Foreskin melanocyte (primary cell): ENCODE measurements at places on chromosomes 5 and 9.

DNA sequence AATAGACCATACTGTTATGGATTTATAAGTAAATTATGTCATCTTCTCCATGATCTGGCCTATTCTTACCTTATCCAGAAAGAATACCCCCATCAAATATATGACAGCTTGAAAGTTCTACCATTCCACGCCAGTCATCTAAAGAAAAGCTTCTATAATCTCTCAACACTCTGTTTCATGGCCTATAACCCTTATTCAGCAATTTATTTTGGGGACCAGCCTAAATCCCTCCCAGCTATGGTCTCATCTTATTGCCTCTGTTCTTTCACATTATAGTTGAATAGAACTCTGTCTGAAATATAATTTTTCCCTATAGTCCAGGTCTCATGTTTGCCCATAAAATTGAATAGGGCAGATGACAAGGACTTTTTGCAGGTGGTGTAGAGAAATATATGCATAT, 2387.6 kb upstream of the WWC1 start:
- DNase-seq: no peak

- DNase-seq: no peak
These were observed 7.5 kb downstream of the KIAA1958 start for GRCh38 chr9:112494153-112494552.

DNA sequence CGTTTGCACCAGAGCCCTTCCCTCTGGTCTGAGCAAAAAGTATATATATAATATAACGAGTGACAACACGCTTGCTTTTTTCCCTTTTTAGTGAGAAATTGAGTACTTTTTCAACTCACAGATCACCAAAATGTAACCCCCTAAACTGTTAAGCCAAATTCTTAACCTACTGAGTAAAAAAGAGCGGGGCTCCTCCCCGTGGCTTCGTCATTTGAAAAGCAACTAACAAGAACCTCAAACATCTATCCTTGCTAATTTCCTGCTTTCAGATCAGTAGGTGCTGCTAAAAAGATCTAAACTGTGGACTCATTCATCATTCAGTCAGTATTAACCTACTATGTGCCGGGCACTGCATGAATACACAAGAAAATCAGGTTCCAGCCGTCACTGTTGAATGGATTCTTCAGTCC, 1.0 kb upstream of the PTBP3 start:
- DNase-seq: no peak

- DNase-seq: no peak
These were observed 792.9 kb downstream of the EFNA5 start for GRCh38 chr5:106877881-106878280.

DNA sequence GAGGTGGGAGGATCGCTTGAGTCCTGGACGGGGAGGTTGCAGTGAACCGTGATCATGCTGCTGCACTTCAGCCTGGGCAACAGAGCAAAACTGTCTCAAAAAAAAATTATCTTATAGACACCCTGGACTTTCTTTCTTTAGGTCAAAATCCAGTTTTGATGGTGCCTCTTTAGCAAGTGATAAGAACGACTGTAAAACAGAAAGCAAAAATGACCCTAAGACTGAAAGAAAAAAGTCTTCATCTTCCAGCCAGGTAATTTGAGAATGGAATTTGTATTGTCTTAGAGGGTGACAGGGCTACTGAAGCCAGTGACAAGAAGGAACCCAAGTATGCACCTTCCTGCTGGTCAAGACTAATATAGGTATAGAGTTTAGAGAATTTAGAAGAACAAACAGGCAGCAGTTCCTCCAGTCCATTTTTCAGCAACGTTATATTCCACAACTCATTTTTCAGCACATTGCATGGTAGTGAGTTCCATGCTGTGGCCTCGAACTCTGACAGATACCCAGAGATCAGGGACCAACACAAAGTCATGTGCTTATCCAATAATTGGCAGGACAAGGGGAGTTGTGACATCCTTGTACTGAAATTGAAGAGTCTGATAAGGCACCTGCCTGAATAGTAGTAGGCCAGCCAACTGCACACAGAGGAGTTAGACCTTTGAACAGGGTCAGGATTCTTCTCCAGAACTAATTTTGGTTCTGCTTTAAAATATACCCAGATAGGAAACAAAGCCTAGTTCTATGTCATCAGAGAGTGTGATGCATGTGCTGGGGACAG, 46.5 kb downstream of the GRAMD2B start:
- no peak for DNase-seq

DNA sequence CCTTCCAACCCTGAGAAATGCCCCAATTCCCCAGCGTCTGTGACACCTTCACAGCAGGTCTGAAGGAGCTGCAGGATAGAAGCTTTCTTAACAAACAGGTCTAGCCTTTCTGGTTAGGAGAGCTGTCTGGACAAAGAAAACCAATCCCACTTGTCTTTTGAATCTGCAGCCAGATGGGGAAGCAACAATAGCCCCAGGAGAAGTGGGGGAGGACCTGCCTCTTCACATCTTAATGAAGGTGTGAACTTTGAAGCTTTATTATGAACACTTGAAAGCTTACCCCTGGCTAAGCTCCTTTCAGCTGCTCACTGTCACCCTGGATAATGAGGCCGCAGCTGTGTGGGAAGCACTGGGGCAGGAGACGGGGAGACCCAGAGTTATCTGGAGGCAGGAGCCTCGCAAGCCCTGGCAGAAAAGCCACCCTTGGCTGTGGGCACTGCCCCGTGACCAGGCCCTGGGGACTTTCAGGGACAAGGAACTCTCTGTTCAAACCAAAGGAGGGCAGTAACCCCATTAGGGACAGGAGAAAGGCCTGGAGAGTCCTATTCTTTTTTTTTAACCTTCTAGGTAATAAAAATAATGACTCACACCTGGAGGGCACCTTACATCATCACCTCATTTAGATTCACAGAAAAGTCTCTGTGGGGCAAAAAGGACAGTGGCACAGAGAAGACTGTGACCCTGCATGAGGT, 151.8 kb upstream of the RAD23B start:
- no peak for DNase-seq

DNA sequence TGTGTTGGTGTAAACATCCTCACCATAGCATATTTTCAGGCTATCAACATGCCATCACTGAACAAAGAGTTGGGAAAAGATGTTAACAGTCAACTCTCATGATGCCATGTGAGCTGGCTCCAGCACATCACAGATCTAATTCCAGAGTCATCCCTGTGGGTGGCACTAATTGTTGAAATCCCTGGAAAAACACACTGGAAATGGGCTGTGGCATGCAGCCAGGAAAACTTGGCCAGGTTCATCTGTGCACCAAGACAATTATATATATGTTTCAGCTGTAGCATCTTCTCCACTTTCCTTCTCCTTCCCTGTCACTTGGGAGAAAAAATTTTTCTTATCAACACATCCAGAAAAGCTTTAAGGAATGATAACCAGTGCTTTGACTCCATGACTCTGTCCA, 313.7 kb downstream of the TRIM32 start:
- no peak for DNase-seq

DNA sequence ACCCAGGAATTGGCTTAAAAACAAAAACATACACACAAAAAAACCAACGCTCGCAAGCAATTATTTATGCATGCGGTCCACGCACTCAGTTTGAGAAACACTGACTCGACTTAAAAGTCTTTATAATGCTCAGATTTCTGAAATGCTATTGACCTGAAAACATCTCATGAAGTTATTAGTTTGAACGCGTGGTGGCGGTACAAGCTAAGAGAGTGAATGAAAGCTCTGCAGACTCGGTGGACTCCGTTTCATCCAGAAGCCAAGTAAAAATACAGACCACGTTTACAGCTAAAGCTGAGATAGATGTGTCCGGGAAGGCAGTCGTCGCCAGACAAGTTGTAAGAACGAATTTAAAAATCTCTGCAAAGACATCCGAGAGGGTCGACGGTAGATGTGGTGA, at the start of gene PCDHB6:
TSS of gene PCDHB6 (plus strand) at position 246 of the 400 bp plus-strand sequence. CDS start 201 bp downstream, outside the sequence.
- DNase-seq: no peak

DNA sequence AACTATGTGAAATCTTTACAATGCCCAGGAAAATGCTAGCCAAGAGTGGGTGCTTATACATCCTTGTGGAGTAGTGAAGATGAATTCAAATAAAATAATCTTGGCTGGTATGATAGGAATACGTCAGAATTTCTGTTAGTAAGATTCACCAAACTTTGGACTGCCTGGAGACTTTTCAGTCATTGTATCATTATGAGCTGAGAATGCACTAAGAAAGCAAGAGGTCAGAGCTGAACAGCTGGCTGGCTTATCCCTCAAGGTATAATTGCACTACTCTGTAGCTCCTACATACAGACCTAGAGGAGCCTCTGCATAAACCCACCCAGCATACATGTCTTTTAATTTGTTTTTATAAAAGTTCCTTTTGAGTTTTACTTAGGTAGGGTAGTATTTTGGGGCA, 568.5 kb upstream of the RIOK2 start:
- no peak for DNase-seq
